Posterior vena cava (tissue), 2 donors: ENCODE measurements at places on chromosomes 12 and 14. TPM values are rescaled to one million over a fixed set of nuclear protein-coding genes. Genes with fewer than 3 reads are reported as not detected.

DNA sequence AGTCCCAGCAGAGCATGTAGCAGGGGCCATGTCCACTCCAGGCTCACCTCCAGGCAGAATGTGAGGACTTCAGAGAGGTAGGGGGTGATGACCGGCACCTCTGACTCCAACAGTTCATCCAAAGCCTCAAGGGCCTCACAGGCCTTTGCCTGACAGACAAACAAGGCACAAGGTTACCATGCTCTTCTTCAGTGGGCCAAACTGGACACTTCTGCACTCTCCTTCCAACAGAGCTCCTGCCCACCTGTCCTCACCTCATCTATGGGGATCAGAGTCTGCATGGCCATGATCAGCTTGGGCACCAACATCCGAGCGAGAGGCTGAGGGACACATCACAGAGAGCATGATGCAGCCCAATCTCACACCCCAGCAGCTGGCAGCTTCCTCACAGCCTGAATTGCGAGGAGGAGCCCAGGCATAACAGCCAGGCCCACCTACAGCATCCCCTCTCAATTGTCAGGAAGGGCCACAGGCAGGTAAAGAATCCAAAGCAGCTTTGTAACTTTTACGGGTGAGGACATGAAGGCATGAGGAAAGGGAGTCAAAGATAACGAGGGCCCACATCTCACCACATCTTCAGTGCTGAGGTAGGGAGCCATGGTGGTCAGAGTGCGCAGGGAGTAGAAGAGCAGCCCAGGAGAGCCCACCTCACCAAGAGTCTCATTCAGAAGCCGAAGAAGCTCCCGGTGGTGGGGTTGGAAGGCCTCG, 1.6 kb downstream of the IPO4 start:
- DNase-seq = peak; percentile 40

- peak; percentile 73 for DNase-seq
These were observed 40.0 kb upstream of the TEX22 start for GRCh38 chr14:105358140-105358846.

DNA sequence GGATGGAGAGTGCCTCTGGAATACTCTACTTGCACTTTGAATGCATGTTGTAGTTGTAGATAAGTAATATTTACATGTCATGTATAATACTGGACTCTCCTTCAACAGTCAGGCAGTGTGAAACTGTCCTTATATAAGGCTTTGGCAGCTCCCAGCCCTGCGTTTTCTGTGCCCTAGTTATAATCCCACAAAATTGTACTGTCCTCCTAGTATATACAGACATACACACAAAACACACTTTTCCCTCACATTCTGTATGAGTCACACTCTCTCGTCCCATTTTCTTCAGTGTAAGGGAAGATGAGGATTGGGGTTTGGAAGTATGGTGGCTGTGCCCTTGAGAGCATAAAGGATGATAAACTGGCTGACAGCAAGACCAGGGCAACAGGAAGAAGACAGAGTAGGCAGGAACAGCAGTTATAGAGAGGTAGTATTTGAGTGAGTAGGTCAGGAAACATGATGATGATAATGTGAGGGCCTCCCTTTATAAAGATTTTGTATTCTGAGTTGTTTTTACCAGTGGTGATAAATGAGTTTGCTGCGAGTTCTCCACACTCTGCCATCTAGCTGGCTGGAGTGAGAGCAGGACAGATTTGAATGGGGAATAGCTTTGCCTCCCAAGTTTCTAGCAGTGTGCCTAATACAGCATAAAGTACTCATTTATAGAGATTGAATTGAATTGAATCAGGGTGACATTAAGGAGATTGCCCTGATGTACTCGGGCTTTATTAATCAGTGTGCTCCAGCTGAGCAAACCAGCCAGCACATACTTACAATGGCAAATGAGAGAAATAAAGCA, 5.0 kb downstream of the CREBL2 start:
- no peak for DNase-seq

DNA sequence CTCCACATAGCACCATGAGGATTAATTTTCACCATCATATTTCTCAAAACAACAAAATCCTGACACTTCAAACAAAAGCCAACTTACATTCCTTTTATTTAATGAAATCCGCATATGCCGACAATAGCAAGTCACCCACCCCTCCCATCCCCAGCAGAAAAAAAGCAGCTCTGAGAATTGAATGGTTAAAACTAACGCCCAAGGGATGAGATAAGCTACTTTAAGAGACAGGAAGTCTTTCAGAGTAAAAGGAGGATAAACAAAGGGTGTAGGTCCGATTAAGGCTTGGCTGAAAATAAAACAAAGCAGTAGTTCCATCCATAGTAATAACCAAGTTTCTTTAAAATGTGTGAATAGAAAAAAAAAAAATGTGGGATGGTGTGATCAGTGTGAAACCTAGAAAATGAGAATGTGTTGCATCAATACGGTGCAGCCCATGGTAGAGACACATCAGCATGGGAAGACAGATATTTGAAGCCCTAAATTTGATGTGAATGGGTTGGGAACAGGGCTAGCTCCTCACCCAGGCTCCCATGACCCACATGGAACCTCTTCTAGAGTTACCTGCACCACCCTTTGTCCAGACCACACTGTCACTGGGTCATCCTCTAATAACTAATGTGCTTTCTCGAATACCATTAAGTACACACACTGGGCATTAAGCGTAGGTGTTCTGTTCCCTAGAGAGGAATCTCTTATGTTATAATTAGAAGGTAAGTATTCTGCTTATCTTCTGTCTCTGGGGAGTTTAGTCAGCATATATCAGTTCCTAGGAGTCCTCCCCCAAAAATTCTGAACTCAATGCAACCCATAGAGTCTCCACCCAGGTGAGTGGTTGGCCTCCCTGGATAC, 31.7 kb downstream of the RTRAF start:
- no peak for DNase-seq

DNA sequence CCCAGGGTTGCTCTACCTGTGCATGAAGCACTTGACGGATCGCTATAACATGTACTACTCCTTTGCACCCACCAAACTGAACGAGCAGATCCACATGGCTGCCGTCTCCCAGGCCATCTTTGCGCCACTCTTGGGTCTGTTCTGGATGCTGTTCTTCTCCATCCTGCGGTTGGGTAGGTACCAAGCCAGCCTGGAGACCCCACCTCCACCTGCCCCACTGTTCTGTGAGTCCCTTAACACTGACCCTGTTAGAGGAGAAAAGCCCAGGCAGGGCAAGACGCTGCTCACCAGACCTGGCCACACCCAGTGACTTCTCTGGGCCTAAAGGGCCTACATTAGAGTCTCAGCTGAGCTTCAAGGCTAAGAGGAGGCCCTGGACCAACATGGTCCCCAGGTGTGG, 21.7 kb downstream of the NGB start:
- DNase-seq = no peak

The RHEBL1 gene
- not detected for total RNA-seq
